Fibroblast of pulmonary artery (primary cell): ENCODE measurements at places on chromosomes 2 and 18.
A peak's percentile ranks its signal among the peaks of the same experiment; 100 is the strongest.

DNA sequence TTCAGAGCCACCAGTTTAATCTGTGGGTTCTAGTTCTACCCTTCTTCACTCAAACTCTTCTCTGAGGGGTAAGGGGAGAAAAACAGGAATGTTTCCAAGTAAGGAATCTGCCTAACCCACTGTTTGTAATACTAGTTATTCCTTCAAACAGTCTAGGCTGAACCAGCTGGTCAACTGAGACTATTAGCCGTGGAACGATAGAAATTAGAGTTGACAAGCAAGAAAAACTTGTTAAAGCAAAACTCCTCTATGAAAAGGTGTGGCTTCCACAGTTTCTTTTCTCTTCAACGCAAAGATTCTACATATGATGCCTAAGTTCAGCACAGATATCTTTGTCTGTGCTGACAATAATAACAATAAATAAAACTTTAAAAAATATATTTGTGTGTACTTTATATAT, 11.5 kb downstream of the PAIP2B start:
- DNase-seq, result no peak

DNA sequence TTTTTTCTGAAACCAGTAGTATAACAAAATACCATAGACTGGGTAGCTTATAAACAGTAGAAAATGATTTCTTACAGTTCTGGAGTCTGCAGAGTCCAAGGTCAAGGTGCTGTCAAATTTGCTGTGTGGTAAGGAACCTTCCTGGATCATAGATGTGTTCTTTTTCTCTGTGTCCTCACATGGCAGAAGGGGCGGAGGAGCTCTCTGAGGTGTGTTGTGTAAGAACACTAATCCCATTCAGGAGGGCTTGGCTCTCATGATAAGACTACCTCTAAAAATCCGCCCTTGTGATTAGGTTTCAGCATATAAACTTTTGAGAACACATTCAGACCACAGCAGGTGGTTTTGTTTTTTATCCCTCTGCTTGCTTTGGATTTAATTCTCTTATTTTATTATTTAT, 25.7 kb downstream of the ANKRD62 start:
- DNase-seq, result no peak

- DNase-seq, result no peak
Measured at GRCh38 chr2:20465716-20466394, 19.0 kb downstream of the RHOB start.

- peak; percentile 97 for DNase-seq
Measured at GRCh38 chr2:209473930-209474419, 50.1 kb downstream of the MAP2 start.

DNA sequence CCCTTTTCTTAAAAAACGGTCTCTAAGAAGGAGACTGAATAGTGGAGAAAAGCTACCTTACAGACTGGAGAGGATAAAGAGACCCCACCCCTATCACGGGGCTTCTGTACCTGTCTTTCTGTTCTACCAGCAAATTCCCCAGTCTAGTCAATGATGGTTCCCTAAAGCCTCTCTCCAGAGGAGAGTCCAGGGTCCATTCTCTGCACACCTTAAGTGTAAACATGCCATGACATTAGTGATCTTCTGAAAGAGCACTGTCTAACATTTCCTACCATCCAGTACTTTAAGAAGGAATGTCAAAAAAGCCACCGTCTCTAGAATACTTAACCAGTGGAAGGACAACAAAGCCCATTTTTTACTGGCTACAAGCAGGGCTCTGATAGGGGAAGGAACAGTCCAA, 17.0 kb upstream of the ERCC3 start:
- no peak for DNase-seq

DNA sequence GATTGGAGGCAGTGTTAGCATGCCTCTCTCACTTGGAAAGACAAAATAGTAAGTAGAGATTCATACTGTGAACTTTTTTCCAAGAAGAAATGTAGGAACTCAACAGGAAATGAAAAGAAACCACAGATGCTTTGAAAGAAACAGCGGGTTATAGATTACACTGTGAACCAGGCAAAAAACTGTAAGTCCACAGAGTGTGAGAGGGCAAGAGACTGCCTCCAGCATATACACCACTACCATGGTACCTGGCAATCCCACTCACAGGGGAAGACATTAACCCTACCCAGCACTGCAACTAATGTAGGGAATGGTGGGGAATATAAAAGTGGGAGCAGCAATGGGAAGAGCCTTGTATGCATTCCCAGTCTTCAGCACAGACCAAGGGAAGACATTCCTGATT, 150.6 kb upstream of the GALNT5 start:
- DNase-seq, result no peak

- DNase-seq, result no peak
Measured at GRCh38 chr2:233141901-233142300, 81.8 kb downstream of the INPP5D start.

- no peak for DNase-seq
Measured at GRCh38 chr2:216819766-216820165, 40.1 kb downstream of the TNP1 start.

DNA sequence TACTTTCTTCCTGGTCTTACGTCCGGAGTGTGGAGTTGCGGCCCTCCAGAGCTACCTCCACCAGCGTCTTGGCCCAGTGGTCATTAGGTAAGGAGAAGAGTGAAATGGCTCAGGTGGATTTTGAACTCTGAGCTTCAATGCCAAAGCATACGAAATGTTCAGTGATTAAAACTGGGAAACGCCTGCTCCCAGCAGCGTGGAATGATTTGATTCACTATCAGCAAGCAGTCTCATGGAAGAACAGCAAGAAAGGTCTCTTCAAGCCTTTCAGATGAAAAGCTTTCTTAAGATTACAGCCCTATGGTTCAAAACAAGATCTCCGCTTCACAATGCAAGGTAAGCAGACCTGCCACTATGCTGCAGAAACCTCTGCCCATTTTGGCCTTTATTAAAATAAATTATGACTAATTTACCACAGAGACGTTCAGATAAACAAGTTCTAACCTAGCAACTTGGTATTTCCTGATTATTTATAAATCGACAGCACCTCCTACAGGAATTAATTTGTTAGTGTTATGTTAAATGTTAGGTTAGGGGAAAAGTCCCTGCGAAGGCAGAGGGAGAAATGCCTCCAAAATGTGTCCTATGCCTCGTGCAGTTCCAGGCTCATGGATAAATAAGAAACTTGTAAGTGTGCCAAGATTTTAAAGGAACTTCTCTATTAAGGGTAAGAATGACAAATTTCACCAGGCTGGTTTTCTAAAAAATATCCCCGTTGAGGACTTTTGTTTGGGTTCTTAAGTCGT, 10.1 kb downstream of the SP9 start:
- peak; percentile 54 for DNase-seq

GRCh38 chr2:127615511-127616166, 30.3 kb upstream of the GPR17 start:
- no peak for DNase-seq

- no peak for DNase-seq
Measured at GRCh38 chr2:234971496-234971895, 19.7 kb downstream of the SH3BP4 start.

DNA sequence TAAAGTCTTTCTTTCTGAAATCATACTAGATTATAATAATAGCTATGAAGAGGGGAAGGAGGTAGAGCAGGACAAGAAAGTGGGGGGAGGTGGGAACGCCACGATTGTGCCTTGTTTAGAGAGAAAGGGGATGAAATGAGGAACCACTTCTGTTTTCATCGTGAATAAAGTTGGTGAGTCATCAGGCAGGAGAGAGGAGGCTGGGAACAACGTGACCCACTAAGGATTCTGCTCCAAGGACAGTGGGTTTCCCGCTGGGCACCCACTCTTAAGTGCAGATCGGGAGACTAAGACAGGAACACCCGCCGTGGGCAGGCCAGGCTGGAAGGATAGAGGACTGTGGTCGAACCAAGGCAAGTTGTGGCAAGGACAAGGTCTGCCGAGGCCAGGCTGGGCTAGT, 158.2 kb downstream of the L3MBTL4 start:
- DNase-seq, result no peak

DNA sequence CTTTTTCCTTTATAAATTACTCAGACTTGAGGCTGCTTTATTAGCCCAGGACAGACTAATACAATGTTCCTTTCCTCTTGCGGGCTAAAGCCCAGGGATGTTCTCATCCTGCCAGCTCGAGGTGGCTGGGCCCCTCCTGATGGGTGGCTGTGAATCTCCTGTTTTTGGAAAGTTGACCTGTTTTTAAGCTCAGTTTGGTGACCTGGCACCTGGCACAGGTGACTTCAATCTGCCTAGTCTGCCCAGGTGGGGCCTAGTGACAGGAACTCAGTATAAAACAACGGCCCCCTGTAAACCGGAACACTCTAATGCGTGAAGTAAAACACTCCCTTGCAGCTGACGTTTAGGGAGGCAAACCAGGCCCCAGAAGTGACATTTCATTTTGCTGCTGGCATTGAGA, 92.7 kb upstream of the SNTG2 start:
- no peak for DNase-seq

GRCh38 chr2:217538719-217539118, 464.1 kb downstream of the TNS1 start:
- no peak for DNase-seq

DNA sequence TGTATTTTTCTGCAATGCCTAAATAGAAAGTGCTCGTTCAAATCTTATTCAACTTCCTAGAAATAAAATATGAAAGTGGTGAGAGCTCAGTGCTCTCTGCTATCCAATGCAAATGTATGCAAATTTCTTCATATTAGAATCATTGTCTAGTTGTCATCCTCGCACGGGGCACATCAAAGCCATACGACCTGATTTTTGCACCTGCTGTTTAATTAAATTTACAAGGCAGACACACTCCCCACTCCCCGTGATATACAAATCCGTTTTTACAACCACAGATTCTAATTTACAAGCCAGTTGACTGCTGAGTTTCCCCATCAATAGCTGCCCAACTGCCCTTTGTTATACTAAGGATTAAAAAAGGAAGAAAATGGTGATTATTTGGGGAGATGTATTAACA, 284.6 kb downstream of the RNF144A start:
- no peak for DNase-seq

GRCh38 chr2:234996069-234996940, 44.5 kb downstream of the SH3BP4 start:
- DNase-seq, result peak; percentile 67

GRCh38 chr2:9294764-9295163, 88.2 kb downstream of the ASAP2 start:
- DNase-seq, result no peak

DNA sequence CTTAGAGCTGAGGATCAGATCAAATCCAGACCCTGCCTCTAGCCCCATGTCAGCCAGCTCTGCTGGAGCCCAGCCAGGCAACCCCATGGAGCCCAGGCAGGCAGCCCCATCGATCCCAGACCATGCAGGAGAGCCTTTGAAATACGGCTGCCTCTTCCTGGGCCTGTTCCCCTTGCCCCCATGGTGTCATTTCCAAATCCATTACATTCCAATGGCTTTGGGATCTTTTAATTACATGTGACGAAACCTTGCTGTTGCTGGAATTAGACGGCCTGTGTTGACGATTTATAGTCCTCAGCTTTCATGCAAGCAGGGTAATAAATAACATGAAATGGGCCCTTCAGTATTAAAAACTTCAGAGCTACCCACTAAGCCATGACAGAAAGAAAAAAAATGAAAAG, 75.8 kb upstream of the SLC14A2 start:
- no peak for DNase-seq

- peak; percentile 69 for DNase-seq
Measured at GRCh38 chr2:84959095-84959565, 11.8 kb upstream of the KCMF1 start.

DNA sequence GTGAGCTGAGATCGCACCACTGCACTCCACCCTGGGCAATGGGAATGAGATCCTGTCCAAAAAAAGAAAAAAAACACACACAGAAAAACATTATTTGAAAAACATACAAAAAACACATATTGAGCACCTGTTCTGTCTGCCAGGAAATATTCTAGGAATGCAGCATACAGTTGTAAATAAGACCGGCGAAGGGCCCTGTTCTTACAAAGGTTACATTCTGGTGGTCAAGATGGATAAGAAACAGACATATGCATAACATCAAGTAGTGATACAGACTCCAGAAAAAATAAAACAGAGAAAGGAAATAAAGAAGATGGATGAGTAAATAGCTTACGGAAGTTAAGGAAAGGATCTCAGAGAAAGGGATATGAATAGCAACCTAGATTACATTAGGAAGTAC, 159.8 kb downstream of the GALNT3 start:
- DNase-seq, result no peak

DNA sequence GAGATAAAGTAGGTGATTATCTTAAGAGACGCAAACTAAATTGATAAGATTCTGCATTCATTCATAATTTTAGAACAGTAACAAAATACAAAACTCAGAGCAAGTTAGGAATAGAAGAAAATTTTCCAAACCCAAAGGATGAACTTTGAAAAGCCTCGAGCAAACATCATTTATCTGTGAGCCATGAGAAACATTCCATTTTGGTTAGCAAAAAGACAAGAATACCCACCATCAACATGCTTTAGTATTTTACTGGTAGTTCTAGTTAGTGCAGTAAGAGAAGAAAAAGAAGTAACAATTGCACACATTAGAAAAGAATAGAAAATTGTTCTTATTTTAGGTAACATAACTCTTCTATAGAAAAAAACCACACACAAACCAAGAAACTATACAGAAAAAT, 291.3 kb upstream of the TCF4 start:
- no peak for DNase-seq

DNA sequence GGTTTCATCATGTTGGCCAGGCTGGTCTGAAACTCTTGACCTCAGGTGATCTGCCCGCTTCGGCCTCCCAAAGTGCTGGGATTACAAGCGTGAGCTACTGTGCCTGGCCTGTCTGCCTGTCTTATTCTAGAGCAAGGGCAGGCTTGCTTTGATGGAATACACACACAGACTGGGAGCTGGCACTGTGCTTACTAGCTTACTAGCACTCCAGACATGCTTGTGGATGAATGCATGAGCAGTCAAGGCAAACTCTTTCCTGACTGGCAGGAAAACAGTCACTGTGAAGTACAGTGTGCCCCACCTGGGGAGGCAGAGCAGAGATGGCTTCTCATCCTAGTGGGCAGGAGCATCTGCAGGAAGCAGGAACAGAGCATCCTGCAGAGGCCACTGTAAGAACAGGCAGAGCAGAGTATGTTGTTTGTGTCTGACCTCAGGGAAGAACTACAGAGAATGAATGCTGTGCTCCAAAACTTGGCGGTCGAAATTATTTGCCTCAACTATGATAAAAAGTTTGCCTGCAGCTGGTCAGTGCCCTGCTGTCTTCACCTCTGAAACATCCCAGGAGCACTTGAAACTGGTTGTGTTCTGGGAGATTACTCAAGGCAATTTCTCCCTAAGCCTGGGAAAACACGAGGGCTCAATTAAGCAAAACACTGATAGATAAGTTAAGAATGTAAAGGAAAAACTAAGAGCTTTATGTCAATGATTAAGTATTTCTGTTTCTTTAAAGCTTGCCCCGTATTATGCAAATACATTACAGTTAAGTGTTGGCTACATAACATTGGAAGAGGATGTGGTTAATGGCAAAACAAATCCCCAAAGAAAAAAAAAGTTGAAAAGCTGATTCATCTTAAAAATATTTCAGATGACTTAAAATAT, 102.4 kb downstream of the VAPA start:
- DNase-seq, result peak; percentile 94

GRCh38 chr2:205768815-205769494, 86.7 kb downstream of the NRP2 start:
- DNase-seq, result peak; percentile 43
